ENCODE measurements at places on chromosomes 6 and 20.

DNA sequence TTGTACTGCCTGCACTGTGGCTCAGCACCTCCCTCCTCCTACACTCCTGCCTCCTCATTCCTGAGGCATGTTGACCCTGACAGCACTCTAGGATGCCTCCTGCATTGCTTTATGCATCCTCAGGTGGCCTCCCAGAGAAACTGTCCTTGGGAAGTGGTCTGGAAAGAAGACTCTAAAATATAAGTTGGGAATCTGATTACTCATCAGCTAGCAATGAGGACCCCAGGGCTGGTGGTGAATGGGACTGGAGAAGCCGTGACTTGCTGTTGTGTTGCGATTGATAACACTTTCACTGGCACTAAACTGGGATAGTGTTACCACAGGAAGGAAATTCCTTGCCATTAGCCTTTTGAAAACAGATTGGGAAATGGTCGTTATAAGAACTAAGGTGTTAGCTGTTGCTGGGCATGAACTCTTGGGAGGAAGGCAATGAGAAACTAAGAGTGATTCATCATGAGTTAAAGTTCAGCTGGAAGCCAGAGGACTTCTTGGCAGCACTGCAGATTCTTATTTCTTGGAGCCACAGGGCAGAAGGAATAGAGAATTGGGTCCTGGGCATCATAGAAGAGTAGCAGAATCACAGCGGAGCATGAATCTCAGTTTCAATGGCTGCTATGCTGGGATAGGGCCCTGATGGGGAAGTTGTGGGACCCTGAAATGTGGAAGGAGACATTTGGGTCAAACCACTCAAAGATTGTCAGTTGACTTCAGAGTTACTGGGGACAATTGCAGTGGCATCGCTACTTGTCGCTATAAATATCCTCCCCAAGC, 10.1 kb upstream of the SIRPD start:
- DNase-seq = peak; percentile 27

GRCh38 chr6:7106752-7107577, 796 bp upstream of the RREB1 start:
- peak; percentile 16 for DNase-seq

GRCh38 chr6:70413992-70414494, 735 bp downstream of the FAM135A start:
- no peak for DNase-seq

- DNase-seq = no peak
Measured at GRCh38 chr20:34268851-34269636, 27.8 kb downstream of the ASIP start.

- DNase-seq = no peak
Measured at GRCh38 chr6:42748203-42748898, 2.4 kb upstream of the TBCC start.

DNA sequence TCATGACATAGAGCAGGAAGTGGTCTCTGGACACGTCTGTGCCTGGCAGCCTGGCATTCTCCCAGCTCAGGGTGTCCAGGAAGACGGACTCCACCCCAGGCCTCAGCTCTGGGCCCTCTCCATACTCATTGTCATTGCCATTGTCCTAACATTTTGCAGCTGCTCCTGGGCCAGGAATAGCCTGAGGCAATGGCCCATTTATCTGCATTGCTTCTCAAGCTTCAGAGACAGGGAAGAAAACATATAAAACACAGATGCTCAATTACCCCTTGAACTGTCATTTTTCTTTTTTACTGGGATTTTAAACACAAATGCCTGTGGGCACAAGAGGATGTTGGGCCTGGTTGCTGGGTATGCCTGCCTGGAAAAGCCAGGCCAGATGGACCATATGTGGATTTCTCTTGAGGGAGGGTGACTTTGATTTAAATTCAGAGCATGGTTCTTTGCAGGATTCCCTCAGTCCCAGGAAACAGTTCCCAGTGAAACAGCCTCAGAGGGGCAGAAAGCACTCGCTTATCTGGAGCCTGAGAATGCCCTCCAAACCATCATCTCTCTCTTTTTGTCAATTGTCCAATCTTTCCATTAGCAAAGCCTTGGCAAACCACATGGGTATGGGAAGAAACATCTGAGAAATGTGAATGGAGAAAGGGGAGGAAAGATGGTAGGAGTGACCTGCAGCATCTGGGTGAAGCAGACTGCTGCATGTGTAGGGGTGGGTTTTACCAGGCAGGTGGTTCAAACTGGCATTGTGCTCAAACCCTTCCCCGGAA, 17.9 kb downstream of the LAMP5 start:
- no peak for DNase-seq

- peak; percentile 83 for DNase-seq
Measured at GRCh38 chr6:112337209-112337638, 9.9 kb upstream of the RFPL4B start.

GRCh38 chr20:403582-403957, 4.5 kb upstream of the RBCK1 start:
- no peak for DNase-seq

DNA sequence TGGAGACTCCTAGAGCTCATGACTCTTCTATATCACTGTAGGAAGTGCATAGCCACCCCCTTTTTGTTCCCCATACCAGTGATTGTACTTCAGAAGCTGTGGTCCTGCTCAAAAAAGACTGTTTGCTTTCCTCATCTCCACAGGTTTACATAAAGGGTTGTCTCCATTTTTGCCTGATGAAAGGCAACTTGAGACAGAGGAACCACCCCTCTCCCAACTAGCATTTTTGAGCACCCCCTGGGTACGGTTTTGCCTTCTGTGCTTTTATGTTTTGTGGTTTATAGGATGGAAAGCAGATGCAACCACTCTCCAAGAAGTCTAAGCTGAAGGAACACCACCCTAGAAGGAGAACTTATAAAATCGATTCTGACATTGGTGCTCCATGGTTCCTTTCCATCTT, 127.7 kb upstream of the SUPT3H start:
- no peak for DNase-seq

DNA sequence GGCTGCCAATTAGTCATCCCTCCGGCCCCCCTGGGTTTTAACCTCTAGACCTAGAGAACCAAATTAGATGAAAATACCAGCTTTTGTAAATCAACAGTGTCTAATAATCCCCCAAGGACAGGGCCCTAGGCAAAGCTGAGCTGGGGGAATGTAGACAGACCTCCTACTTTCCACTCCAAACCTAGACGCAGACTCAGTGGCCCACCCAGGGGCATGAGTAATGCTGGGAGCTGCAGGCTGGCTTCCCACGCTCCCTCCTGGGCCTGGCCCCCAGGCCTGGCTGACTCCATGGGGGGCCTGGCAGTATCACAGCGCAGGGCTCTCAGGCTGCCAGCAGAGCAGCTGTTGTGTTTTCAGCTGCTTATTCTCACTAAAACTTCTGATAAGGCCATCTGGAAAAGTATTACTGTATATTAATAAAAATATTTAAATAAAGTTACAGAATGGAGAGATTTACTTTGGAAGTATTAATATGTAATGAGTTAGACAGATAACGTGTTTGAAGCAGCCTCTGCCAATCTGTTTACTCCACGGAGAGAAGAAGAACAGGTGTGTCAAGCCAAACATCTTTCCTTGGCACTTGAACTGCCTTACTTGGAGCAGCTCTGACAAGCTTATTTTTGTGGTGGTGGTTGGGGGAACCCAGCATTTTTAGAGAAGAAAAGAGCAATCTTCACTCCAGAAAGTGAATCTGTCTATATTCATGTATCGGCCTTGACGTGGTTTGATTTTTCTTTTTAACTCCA, 144.0 kb upstream of the AGPAT4 start:
- peak; percentile 85 for DNase-seq

- no peak for DNase-seq
Measured at GRCh38 chr6:169046021-169046420, 207.6 kb downstream of the THBS2 start.

- DNase-seq = no peak
Measured at GRCh38 chr20:44050327-44050726, 135.7 kb downstream of the TOX2 start.

- no peak for DNase-seq
Measured at GRCh38 chr6:87617405-87617804, 27.5 kb downstream of the ORC3 start.

DNA sequence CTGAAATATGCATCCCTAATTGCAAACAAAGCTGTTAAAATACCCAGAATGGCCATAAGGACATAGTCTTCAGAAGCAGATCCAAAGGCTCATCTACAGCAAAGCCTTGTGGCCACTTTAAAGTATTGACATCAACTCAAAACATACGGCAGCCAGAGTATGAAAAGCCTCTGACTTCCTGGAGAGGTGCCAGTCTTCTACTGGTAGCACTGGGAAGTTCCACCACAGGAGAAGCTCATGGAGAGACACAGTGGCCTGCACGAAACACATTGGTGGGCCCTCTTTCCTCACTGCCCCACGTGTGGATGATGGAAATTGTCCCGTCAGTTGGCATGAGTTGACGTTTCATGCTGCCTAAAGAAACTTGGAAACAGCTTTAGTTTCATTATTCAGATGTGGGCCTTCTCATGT, 202.6 kb upstream of the HEY2 start:
- DNase-seq = peak; percentile 1

GRCh38 chr20:45469336-45470261, at the start of gene WFDC2:
WFDC2 (plus strand) TSS chr20:45469753; CDS start chr20:45469782, 29 bp downstream.
- DNase-seq = no peak

DNA sequence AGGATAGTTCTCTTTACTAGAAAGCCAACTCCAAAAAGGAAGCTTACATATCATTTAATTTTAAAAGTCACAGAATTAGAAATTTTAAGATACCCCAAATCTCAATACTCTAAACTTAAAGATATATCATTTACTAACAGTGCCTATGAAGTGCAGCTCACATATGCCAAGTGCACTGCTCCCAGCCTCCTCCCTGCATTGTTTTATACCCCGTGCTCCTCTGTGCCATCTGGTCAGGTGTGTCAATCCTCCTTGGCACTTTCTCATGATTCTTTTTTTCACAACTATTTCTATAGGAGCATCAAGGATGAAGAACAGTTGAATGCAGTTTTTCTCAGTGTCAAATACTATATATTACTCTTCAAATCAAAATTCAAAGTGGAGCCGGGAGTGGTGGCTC, 8.8 kb downstream of the MAP7 start:
- no peak for DNase-seq

DNA sequence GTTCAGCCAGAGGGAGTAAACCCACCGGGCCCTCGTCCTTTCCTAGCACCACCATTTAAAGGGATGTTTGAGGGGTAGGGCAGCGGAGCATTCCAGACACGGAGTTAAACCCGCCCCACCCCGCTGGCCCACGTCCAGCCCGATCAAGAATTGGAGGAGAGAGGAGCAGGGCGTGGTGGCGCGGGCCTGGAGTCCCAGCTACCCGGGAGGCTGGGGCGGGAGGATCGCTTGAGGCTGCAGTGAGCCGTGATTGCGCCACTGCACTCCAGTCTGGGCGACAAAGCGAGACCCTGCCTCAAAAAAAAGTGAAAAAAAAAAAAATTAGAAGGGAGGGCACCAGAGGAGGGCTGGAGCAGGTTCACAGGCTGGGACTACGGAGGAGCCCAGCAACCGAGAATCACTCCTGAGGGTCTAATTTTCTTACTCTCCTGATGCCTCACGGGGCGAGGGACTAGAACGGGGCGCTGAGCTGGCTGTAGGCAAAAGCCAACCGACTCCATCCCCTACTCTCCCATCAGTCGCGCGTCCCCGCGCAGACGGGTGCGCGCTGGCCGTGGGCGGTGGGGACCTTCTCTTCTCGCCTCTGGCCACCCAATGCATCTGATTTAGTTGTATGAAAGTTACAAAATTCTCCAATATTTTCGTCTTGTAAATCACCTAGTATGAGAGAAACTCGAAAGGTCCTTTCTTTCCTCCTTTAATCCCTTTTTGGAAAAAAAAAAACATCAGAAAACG, 6.1 kb upstream of the HSPA1B start:
- peak; percentile 30 for DNase-seq

DNA sequence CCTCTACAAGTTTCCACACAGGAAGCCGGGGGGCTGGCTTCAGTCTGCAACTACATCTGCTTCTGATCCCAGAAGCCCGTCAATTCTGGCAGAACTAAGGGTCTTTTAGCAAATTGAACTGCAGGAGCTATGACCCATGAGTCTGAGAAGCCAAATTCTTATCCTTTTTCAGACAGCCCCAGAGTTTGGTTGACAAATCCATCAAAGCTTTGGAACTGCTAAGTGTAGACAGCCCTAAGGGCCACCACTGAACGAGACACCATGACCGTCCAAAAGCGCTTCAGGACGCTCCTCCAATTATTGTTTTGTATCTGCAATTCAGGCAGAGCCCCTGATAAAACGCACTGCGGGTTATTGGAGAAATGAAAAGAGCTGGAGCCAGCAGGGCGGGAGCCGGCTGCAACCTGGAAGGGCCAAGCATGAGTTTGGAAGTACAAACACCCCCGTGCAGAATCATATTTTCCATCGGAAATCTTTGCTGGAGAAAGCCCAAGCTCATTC, 67.1 kb downstream of the GNAS-AS1 start:
- no peak for DNase-seq

GRCh38 chr6:170245475-170245992, 45.3 kb downstream of the DLL1 start:
- DNase-seq = no peak

GRCh38 chr6:38522322-38522721, 117.4 kb downstream of the BTBD9 start:
- DNase-seq = peak; percentile 88

DNA sequence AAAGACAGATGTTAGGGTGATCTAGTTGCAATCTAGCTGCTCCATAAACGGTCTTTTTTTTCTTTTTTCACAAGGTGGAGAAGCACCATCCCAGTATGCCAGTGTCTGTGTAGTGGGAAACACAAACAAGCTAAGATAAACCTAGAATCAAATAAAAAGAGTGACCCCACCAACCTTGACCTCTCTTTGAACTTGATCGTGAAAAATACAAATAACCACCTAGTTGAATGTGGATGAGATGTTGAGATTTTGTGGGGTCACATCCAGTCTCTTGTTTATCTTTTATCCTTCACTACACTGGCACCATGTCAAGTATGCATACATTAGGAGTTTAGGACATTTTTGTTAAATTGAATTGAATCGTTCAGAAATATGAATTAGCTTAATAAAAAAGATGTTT, 194.6 kb upstream of the EYA4 start:
- DNase-seq = no peak

DNA sequence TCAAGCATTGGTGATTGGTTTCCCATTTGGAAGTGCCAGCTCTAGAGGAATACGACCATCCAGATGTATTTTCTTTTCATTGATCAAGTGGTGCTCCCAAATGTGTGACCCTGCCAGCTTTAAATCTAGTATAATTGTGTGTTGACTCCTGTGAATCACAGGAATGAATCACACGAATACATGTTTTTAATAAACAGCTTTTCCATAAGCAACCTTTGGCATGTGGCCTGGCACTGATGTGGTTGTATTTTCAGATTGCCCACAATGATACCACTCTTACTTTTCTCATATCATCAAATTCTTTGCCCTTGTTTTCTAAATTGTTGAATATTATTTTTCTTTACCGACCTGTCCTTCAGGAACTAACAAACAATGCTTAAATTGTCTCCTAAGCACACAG, 367 bp downstream of the GSTA3 start:
- no peak for DNase-seq

- no peak for DNase-seq
Measured at GRCh38 chr6:134888316-134888715, 61.6 kb downstream of the ALDH8A1 start.

GRCh38 chr20:64049060-64049877, at the start of gene SOX18:
SOX18 (minus strand) TSS chr20:64049639; CDS start chr20:64049516, 123 bp downstream.
- peak; percentile 21 for DNase-seq
